ENCODE measurements at places on chromosomes 11 and 22. TPM values are rescaled to one million over a fixed set of nuclear protein-coding genes. Genes with fewer than 3 reads are reported as not detected.

CCDC15 gene
- 3.8 TPM for polyA plus RNA-seq

UCP3 gene
- polyA plus RNA-seq: 1.6 TPM

RIBC2 gene
- 7.0 TPM for polyA plus RNA-seq

SLC5A4 gene
- 1.2 TPM for polyA plus RNA-seq

PHLDA2 gene
- 1.0 TPM for polyA plus RNA-seq

MUC15 gene
- 3.1 TPM for polyA plus RNA-seq

PGR gene
- polyA plus RNA-seq: 0.07 TPM

ZPR1 gene
- polyA plus RNA-seq: 58.1 TPM

DKK3 gene
- 69.5 TPM for polyA plus RNA-seq

NUP160 gene
- 59.3 TPM for polyA plus RNA-seq

All from renal pelvis (tissue), 12 donors.